Stimulated activated CD8-positive, alpha-beta memory T cell treated with anti-CD3 and anti-CD28 coated beads, Interleukin-4, amount 100 ng/mL, for 1 hour (primary cell): ENCODE measurements at places on chromosomes 13 and 19.

DNA sequence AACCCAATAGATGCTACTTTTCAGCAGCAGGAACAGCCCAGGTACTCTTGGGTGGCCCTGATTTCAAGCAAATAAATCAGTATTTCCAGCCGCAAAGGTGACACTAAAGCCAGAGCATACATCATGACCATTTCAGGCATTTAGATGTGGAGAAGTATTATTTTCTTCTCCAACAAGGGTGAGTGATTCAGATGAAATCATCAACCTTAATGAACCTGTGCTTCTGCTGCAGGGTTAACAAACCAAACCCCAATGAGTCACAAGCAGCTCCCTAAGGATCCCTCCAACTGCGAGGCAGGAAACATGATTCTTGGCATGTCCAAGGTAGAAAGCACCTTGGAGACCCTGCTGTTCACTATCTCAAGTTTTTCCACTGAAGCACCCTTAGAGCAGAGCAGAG is 32.7 kb downstream of the MBNL2 start:
- DNase-seq: no peak

DNA sequence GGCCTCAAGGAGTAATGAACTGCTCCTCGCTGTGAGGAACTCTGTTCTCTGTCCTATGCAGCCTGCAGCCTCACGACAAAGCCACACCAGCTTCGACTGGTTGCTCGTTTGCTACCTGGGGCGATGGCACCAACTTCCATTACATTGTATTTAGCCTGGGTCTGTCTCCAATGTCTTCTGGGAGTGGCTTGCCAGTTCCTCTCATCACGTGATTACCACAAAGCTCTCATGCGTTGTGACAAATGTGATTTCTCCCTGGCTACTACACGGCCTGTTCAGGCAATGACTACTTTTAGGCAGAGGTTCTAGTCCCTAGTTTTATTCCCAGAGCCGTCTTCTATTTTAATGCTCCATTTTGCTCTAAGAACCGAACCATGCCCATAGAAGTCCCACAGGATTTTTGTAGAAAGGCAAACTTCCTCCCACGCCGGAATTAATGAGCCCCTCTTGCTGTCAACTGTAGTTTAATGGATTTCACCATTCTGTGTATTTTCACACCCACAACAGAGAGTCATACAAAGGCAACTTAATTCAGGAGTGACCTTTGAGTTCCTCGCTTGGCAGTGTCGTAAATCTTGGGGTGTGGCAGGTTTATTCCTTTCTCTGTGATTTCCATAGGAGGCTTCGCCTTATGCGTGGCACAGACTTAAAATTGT is 351.9 kb downstream of the EFNB2 start:
- DNase-seq: no peak

GRCh38 chr13:75934889-75935288 is 298.8 kb downstream of the LMO7 start:
- no peak for DNase-seq

- DNase-seq: no peak
These were observed 13.5 kb upstream of the TLE5 start for GRCh38 chr19:3075605-3076431.

- DNase-seq: no peak
These were observed 836.1 kb upstream of the PCDH20 start for GRCh38 chr13:62251734-62252133.

- no peak for DNase-seq
These were observed 500 bp upstream of the IFI30 start for GRCh38 chr19:18173054-18173571.

GRCh38 chr13:106102786-106103185 is 432.7 kb downstream of the EFNB2 start:
- DNase-seq: no peak
